Stimulated activated CD4-positive, alpha-beta T cell treated with anti-CD3 and anti-CD28 coated beads, Interleukin-1b, Interleukin-23, amount 100 ng/mL, for 24 hours (primary cell): ENCODE measurements at places on chromosomes 3 and 15.
A peak's percentile ranks its signal among the peaks of the same experiment; 100 is the strongest.

GRCh38 chr3:45362161-45362560, 26.2 kb upstream of the LARS2 start:
- DNase-seq: no peak

DNA sequence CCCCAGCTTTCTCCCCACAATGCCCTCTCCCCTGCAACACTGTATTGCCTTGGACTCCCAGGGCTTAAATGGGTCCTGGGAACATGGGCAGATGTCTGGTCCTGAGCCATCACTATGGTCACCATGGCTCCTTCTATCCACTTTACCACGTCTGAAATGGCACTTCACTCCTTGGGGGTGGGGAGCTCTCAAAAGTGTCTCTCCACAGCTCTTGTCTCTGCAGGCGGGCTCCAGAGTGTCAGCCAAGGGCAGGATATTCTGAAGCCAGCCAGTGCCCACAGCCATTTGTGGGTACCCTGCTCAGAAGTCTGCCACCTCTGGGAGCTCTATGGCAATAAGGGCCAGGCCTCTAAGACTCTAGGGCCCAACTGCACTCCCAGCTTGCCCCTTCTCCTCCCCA, 163.9 kb downstream of the PPM1L start:
- no peak for DNase-seq

DNA sequence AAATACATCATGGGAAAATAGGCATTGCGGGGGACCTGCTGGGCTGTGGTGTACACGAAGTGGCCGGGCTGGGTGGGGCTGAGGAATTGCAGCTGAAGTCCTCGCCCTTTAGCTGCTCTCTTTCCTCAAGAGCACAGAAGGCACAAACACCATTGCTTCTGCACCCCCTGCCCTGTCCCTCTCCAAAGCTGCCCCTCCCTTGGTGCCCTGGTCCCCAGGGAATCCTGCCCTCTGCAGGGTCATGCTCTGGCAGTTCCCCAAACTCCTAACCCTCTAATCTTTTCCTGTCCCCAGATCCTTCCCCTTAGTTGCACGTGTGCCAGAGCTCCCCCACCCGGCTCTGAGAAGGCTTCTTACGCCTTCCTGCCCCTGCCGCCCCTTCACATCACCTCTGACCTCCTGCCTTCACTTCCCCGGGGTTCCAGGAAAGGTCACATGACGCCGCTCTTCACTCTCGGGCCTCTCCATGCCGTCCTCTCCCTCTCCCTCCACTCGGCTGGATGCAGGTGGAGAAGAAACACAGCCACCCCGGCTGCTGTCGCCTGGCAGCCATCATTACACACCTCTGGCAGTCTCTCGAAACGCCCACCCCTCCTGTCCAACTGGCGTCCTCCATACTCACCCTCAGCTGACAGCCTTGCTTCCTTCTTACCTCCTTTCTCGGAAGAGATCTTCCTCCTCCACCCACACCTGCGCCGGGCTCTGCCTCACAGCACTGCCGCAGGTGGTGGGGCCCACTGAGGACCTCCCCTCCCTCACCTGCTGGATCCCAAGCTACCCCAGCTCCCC, 6.9 kb upstream of the PCSK6 start:
- no peak for DNase-seq

GRCh38 chr15:61835496-61836106, 224.6 kb downstream of the VPS13C start:
- peak; percentile 37 for DNase-seq

DNA sequence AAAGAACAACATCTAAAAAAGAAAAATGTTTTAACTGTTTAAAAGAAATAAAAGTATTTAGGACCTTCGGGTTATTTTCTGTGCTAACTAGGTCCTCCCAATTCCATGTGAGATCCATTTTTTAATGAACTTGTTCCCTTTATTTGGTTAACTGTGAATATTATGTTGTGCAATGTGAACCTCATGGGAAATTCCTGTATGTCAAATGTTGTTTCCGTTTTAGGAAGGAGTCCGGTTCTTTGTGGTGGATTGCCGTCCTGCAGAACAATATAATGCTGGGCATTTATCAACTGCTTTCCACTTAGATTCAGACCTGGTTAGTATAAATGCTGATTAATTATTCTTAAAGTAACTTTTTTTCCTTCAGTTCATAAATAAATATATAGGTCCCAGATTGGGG, 35.5 kb upstream of the NIT2 start:
- no peak for DNase-seq

DNA sequence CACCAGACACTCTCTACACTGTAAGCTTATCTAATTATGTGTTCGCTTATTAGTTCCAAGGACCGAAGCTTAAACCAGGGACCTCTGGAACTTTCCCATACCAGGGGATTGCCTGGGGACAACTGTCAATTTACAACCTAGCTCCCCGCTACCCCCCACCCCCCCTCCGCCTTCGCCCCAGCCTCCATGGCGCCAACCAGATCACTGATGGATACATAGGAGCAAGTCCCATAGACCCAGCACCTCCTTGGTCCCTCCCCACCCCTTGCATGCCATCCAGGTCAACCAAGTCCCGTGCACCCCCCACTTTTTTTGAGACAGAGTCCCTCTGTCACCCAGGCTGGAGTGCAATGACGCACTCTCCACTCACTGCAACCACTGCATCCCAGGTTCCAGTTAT, 930 bp upstream of the PDCD7 start:
- DNase-seq: no peak

DNA sequence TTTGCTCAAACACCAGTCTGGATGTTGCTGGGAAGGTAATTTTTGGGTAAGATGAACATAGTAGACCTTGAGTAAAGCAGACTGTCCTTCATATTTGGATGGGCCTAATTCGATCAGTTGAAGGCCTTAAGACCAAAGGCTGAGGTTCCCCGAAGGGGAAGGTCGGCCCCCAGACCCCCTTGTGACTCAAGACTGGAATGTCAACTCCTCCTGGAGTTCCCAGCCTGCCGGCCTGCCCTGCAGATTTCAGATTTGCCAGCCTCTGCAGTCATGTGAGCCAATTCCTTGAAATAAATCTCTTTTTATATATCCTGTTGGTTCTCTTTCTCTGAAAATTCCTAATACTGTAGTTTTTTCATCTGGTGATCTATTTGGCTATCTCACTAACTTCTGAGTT, 146.5 kb downstream of the APBA2 start:
- no peak for DNase-seq

DNA sequence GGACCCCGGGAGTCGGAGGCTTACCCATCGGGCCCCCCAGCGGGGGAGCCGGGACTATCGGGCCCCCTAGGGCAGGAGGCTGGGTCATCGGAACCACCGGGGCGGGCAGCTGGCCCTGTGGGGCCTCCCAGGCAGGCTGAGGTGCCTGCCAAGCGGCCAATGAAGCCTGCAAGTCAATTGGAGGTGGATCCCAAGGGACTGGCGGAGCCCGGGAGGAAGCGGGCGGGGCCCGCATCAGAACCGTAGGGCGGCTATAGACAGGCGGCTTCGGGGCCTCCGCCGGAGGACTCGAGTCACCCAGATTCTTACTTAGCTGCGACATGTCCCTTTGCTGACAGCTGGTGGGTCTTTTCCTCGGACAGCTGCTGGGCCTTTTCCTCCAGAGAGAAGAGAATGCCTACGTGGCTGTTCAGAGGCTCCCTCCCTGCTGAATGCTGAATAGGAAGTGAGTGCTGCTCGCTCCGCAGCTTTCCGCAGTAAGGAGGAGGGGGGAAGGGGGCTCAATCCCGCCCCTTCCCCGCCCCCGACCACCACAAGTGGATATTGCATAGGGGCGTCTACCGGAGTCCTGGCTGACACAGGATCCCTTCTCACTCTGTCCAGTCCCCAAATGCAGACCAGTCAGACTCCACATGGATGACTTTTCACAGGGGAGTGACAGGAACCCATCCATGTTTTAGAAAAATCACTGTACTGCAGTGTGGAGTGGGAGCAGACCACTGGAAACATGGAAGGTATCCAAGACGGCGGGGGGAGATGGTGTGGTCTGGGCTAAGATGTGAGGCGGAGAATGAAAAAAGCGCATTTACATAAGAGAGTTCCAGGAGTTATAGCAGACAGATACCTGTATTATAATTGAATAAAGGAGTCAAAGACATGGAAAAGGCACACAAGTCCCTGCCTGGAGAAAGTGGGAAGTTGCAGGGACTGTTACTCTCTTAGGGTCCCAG, at the start of gene MAGEL2:
Gene MAGEL2 (minus strand): TSS at position 447 of the 950 bp plus-strand sequence. CDS start 125 bp downstream, at position 322.
- DNase-seq: no peak

- DNase-seq: no peak
These were observed 28.4 kb downstream of the ADCY5 start for GRCh38 chr3:123420416-123420968.

- DNase-seq: peak; percentile 49
These were observed 122.5 kb upstream of the ZBED2 start for GRCh38 chr3:111717601-111718000.

GRCh38 chr3:150495563-150496168, 50.6 kb downstream of the SERP1 start:
- DNase-seq: no peak

- no peak for DNase-seq
These were observed 6.2 kb downstream of the PLA2G4D start for GRCh38 chr15:42087926-42088800.
